ENCODE measurements at places on chromosomes 7 and 10.

DNA sequence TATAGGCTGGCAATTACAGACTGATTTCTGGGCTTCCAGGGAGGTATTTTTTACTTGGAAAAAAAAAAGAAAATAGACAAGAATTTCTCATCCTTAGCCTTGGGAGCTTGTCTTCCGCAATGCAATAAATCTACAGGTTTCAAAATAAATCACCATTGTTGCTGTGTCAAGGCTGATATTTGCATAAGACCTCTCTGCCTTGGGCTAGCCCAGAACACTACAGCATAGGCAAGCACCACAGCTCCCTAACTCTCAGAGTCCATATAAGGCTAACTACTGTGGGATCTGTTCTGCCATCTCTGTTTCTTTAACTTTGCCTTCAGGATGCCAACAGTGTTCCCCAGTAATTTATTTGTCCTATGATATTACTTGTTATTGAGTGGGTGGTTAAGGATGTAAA is 64.4 kb downstream of the ZWINT start:
- no peak for DNase-seq

DNA sequence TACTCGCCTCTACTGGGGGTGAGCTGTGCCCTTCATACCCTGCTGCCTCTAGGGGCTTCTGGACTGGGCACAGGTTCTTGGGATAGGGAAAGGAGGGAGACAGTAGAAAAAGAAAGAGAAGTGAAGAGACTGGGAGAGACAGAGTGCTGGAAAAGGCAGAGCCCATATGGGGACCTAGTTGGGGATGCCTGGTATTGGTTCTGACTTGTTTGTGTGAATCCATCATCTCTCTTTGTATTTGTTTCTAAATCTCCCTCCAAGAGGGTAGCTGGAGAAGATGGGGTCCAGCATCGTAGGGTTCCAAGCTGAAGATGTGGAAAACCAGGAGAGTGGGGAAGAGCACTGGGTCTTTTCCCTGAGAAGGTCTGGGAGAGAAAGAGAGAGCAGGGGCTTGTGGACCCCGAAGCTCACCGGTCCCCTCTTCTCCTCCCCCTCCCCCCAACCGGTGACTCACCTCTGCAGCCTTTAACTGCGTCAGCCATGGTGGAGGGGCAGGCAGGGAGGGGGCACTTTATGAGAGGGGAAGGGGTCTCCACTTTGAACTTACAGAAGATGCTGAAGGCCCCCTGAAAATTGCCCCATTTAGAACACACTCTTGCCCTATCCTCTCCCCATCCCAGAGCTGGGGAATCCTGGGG is 3.2 kb upstream of the VGF start:
- no peak for DNase-seq

GRCh38 chr7:87876869-87877234 is 559 bp downstream of the DBF4 start:
- DNase-seq = peak; percentile 72

GRCh38 chr10:122702275-122702674 is 2.6 kb upstream of the C10orf120 start:
- no peak for DNase-seq

DNA sequence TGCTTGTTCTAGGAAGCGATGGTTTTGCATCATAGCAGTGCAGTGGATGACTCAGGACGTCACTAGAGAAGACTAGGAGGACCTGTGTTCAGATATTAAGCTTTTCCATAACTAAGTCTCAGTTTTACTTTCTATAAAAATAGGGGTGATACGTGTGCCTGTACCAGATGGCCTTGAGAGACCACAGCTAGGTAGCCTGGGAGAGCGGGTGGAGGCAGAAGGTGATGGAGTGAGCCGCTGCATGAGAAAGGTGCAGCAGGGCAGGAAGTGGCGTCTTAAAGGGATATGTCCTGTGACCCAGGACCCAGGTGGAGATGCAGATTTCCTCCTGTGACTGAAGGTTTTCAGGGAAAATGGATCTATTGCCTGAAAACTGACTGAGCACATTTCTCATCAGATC is 304.9 kb downstream of the CDC14C start:
- no peak for DNase-seq

DNA sequence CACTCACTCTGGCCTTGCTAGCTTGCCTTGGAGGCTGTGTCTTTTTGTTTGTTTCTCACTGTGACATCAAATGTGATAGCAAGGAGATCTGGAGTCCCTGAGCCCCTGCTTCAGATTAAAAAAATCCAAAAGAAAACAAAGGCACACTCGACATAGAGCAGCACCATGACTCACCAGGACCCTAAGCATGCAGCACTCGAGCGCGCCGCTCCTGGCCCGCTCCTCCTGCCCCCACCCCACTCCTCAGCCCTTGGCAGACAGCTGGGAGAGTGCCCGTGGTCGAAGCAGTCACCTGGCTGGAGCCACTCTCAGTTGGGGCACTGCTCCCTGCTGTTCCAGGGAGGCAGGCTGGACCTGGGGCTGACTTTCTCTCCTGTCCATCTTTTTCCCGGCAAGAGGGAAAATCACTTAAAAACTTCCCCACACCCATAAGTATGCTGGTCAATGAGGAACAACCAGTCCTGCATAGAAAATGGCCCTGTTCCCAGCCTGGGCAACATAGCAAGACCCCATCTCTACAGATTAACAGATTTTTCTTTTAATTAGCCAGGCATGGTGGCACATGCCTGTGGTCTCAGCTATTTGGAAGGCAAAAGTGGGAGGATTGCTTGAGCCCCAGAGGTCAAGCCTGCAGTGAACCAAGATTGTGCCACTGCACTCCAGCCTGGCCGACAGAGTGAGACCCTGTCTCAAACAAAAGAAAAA is 128.4 kb downstream of the PAXIP1 start:
- no peak for DNase-seq

DNA sequence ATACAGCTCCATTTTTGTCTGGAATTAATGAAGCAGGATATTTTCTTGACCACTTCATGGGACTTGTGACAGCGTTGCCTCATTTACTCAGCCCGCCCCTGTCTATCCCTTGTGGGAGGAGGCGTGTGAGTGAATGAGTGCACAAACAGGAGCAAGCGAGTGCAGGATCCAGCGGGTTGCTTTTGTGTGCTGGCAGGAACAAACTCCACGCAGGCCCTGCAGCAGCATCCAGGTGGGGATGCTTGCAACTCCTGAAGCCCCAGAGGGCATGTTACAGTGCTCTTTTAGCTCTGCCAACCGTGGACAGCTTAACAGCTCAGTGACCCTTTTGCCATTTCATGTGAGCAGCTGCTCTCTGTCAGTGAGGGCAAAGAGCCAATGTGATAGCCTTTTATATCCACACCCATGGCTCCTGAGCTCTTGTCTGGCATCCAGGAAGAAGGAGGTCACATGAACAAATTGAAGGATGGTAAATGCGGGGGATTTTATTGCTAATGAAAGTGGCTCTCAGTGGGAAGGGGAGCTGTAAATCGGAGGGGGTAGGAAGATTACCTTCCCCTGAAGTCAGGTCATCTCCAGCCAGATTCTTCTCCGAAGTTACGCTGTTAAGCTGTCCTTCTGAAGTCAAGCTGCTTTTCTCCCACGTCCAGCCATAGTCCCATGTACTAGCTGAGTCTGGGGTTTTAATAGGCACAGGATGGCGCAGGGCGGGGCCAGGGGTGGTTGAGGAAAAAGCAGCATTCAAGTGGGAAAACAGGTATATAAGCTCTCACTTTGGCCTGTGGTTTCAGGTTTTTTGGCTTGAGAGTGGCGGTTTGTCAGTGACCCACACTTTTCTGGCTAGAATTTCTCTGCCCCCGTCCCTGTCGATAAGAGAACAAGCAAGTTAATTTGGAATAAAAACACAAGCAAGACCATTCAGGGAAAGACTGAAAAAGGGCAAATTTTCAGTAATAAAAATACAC is 714.7 kb upstream of the MBL2 start:
- peak; percentile 28 for DNase-seq

DNA sequence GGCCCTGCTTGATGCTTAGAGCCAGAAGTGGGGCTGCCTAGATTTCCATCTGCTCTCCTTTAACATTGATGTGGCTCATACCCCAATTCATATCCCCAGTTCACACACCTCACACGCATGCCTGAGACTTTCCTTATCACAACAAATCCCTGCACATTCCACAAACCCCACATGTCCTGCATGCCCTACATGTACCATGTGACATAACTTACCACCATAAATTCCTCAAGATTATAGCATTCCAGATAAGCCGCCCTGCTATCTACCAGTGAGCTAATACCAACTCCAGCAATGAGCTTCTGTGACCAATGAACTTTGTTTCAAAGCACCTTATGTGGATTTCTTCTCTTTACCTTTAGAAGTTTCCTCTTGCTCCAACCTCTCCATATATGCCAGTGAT is 104.7 kb upstream of the RAB11FIP2 start:
- DNase-seq = no peak

DNA sequence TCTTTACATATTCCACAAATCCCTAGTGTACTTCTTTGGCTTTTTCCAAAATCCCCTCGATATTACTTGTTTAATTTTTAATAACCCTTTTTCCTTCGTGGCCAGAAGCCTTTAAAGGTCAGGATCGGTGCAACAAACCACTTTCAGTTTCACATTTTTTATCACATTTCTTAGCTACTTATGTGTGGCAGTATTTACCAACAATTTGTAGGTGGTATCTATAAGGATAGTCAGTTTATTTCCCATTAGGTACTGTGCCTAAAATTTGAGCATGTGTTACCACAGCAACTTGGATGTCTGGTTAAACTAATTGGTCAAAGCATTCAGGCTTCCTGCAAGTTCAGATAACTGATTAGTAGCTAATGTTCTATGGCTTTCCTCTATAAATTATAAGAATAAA is 104.9 kb downstream of the CDK14 start:
- DNase-seq = no peak

GRCh38 chr7:51545131-51545530 is 228.5 kb upstream of the COBL start:
- no peak for DNase-seq

DNA sequence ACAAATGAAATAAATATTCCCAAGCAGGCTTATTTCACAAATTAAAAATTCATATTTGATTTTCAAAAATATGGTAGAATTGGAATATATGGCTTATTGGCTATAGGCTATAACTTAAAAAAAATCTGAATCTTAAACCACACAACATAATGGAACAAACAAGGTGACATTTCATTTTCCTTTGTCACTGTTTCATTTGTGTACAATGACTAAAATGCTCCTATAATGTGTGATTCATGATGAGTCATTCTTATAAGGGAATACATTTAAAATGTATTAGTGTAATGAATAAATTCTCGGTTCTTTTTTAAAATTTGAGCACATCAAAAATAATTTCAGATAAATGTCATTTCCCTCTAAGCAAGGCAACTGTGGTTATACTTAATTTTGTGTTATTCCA is 148.0 kb upstream of the ANK3 start:
- DNase-seq = no peak

DNA sequence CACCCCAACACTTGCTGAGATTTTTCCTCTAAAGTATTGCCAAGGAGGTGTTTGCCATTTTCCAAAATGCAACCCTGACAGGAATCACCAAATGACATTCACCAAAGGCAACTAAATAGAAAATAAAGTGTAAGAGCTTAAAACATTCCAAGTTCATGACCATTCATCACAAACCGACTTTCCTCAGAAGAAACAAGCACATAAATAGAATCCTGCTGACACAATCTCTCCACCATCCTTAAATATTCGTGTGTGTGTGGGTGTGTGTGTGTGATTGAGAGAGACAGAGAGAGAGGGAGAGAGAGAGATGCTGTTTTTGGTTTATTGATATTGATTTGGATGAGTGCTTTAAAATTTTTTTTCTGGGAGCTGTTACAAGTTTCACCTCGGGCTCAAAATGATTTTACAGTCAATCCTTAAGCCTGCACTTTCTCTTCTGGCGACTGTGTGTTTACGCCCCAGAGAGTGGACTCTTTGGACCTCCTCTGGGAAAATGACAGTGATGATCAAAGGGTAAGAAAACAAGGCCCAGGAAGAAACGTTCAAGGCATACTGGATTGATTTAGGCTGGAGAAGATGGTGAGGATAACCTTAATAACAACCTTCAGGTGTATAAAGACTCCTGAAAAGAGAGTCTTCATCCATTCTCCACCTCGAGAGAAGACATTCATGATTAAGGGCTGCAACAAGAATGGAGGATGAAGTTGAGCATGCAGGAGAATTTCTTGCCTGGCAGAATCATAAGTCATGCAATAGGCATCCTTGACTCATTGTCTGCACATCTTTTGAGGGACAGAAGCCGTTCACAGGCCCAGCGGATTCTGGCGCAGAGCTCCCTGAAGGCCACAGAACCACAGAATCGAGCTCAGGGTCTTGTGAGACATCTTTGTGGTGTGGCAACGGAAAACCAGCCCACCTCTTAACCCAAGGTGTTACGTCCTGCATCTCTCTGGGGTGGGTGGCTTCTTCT is 104.4 kb upstream of the FGFR2 start:
- no peak for DNase-seq

DNA sequence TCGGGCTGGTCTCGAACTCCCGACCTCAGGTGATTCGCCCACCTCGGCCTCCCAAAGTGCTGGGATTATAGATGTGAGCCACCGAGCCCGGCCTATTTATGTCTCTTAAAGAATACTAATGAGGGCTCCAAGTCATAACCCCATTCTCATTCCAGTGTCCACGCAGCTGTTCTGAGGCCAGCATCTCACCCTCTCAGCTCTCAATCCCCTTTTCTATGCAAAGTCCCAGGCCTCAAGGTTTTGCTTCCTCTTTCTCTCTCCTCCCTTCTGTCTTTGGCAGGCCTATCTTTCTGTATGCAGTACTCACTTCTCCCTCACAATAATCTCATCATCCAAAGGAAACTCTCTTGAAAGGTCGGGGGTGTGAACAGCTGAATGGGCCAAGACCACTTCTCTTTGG is 28.0 kb upstream of the VSIR start:
- DNase-seq = no peak

- DNase-seq = peak; percentile 75
Measured at GRCh38 chr7:127392182-127392565, 334 bp downstream of the ZNF800 start.

GRCh38 chr7:4634166-4634565 is 47.9 kb upstream of the FOXK1 start:
- DNase-seq = no peak

GRCh38 chr10:120456626-120457430 is at the start of gene PLPP4:
Gene PLPP4 (plus strand): TSS chr10:120457227. CDS start chr10:120457306, 79 bp downstream.
- peak; percentile 39 for DNase-seq

- peak; percentile 75 for DNase-seq
Measured at GRCh38 chr7:47818796-47819606, 129.3 kb downstream of the PKD1L1 start.

GRCh38 chr10:92727550-92727949 is 37.8 kb downstream of the HHEX start:
- DNase-seq = no peak

DNA sequence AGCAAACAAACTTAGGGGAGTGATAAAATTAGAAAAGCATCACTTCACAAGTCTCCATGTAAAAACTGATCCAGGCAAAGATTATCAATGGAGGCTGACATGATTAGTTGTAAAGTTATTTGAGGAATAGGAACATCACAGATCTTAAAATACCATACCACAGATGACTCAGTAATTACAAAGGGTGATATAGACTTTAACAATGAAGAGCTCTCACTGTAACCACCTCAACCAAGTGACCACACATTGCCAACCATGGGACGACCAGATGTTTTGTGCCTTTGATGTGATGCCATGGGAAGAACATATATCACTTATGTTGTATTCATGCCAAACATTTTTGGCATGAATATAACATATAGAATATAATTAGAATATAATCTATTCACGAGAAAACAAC is 11.7 kb downstream of the AASS start:
- no peak for DNase-seq
